ENCODE measurements at places on chromosomes 16 and 17. TPM values are rescaled to one million over a fixed set of nuclear protein-coding genes. Genes with fewer than 3 reads are reported as not detected.

The KRT20 gene
- not detected for total RNA-seq

The CIAO2B gene
- 131 TPM for total RNA-seq

The STH gene
- not detected for total RNA-seq

The MARVELD3 gene
- not detected for total RNA-seq

The TP53TG3E gene
- not detected for total RNA-seq

The GINS2 gene
- total RNA-seq: 4.9 TPM

The KRT39 gene
- total RNA-seq: not detected

The WFDC1 gene
- total RNA-seq: not detected

The BLMH gene
- 63.0 TPM for total RNA-seq

The PIPOX gene
- total RNA-seq: 2.8 TPM

The KRTAP1-1 gene
- not detected for total RNA-seq

The AOC2 gene
- 1.9 TPM for total RNA-seq

The ZNF75A gene
- total RNA-seq: 25.5 TPM

The SCPEP1 gene
- 24.5 TPM for total RNA-seq

The AARSD1 gene
- 12.9 TPM for total RNA-seq

The SAMD14 gene
- 5.3 TPM for total RNA-seq

The EXOSC6 gene
- total RNA-seq: 39.6 TPM

The IL17C gene
- 0.33 TPM for total RNA-seq

The ABCC6 gene
- total RNA-seq: under 0.01 TPM

The PRSS36 gene
- 0.65 TPM for total RNA-seq

The MT1E gene
- 97.3 TPM for total RNA-seq

The EVI2B gene
- total RNA-seq: 1.2 TPM

The TEX14 gene
- total RNA-seq: under 0.01 TPM

The PRR35 gene
- not detected for total RNA-seq

The TAT gene
- not detected for total RNA-seq

The KLHL10 gene
- not detected for total RNA-seq

The YPEL3 gene
- total RNA-seq: 16.8 TPM

The COPZ2 gene
- 6.5 TPM for total RNA-seq

The SECTM1 gene
- total RNA-seq: 0.48 TPM

The SEPTIN12 gene
- not detected for total RNA-seq

The VMO1 gene
- total RNA-seq: not detected

The RETREG3 gene
- total RNA-seq: 80.3 TPM

The CNP gene
- 67.6 TPM for total RNA-seq

The GAS2L2 gene
- total RNA-seq: not detected

The LGALS9C gene
- total RNA-seq: not detected

The SLFN12 gene
- 48.2 TPM for total RNA-seq

The SSTR5 gene
- 1.3 TPM for total RNA-seq

The KRT24 gene
- not detected for total RNA-seq

The KRTAP1-5 gene
- total RNA-seq: not detected

The PRSS21 gene
- 1.2 TPM for total RNA-seq

The SDR42E2 gene
- total RNA-seq: not detected

The VKORC1 gene
- total RNA-seq: 60.6 TPM

The CRYBA1 gene
- not detected for total RNA-seq

The CCL11 gene
- not detected for total RNA-seq

The ZNF469 gene
- 5.8 TPM for total RNA-seq

The PRDM7 gene
- total RNA-seq: not detected

The TBC1D3H gene
- total RNA-seq: not detected

The SCGB1C2 gene
- total RNA-seq: not detected

The HIGD1B gene
- total RNA-seq: not detected

The C17orf107 gene
- 1.3 TPM for total RNA-seq

The RNF222 gene
- total RNA-seq: not detected

The ADAD2 gene
- total RNA-seq: 0.10 TPM
